NCI-H526 (cell line): ENCODE measurements at places on chromosomes 12 and 14.

DNA sequence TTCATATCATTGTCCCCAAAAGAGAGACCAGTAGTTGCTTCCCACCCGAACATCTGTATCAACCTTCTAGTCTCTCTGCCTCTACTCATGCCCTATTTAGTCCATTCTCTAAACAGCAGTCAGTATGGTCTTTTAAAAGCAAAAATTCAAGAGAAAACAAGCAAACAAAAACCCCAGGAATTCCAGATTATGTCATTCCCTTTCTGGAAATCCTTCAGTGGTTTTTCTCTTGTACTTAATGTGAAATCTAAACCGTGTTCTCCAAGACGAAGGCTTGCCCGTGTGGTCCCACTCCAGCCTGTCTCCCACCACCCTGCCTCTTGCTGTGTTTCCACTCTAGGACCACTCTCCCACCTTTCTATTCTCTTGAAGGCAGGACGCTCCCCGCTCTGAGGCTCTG lies 90.8 kb downstream of the TMEM30B start:
- no peak for DNase-seq

GRCh38 chr12:53950789-53951576 lies 3.7 kb upstream of the HOXC12 start:
- no peak for DNase-seq

DNA sequence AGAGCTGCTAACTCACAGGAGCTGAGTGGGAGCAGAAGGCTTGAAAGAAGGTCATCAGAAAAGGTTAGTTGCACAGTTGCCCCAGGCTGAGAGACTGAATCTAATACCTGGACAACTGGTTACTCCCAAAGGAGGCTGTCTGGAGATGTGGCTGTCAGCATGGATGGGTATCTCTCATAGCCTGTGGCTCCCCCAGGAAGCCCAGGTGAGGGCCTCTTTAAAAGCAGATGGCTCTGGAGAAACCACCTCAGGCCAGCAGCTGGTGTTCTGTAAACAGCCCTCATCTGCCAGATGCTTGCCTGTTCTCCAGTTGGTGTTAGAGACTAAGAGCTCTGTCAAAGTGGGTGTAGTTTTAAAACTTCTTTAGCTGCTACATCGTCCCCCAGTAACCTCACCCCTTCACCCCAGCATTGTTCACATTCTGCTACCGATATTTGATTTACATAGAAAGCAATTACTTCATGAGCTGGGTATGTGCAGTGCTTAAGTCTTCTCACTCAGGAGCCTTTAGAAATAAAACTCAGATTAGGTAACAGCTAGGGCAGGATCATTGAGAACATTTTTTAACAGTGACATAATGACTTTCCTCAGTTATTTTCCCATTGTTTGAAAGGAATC lies 25.8 kb downstream of the DACT1 start:
- no peak for DNase-seq

GRCh38 chr12:46168426-46168825 lies 100.4 kb downstream of the SLC38A1 start:
- no peak for DNase-seq

DNA sequence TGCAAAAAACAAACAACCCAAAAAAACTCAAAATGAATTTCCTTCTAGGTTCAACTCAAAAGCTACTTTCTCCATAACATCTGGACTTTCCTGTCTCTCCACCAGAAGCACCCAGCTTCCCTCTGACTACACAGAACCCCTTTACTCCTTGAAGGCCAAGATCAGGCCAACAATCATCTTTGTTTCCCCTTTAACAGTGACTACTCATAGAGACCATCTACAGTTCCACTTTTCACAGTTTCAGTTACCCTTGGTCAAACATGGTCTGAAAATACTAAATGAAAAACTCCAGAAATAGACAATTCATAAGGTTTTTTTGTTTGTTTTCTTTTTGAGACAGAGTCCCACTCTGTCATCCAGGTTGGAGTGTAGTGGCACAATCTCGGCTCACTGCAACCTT lies 11.8 kb downstream of the GCH1 start:
- no peak for DNase-seq

DNA sequence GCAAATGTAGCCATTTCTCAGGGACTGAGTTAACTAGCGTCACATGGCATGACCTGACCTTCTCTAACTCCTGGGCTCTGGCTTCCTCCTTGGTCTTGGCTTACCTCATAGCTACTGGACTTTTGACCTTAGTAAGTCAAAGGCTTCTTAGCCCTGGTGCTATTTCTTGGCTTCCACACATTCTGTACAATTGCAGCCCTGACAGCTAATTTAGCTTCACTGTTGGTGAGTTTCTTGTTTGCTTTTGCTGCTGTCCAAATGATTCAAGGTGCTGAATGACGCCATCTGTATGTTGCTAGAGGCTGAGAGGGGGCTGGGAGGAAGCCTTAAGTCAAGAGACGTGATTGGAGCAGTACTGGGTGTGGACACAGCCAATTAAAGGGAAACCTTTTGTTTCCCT lies 202.7 kb downstream of the PRKD1 start:
- DNase-seq: no peak
